Psoas muscle (tissue), 8 donors: ENCODE measurements at places on chromosomes 7 and 10. TPM values are rescaled to one million over a fixed set of nuclear protein-coding genes. Genes with fewer than 3 reads are reported as not detected.

- H3K4me1 ChIP-seq, result no peaks in the 10 kb centered on the region
- no peaks in the 10 kb centered on the region for H3K36me3 ChIP-seq
- no peaks in the 10 kb centered on the region for H3K27me3 ChIP-seq
- H3K27ac ChIP-seq, result no peak overlapping the region
- DNase-seq, result no peak
Observed at GRCh38 chr7:50151001-50151400, 58.0 kb upstream of the ZPBP start.

GRCh38 chr10:65355141-65355680 lies 1570.6 kb upstream of the LRRTM3 start:
- H3K4me1 ChIP-seq, result no peaks in the 10 kb centered on the region
- no peaks in the 10 kb centered on the region for H3K27me3 ChIP-seq
- no peak for DNase-seq
- H3K4me3 ChIP-seq, result no peak overlapping the region

DNA sequence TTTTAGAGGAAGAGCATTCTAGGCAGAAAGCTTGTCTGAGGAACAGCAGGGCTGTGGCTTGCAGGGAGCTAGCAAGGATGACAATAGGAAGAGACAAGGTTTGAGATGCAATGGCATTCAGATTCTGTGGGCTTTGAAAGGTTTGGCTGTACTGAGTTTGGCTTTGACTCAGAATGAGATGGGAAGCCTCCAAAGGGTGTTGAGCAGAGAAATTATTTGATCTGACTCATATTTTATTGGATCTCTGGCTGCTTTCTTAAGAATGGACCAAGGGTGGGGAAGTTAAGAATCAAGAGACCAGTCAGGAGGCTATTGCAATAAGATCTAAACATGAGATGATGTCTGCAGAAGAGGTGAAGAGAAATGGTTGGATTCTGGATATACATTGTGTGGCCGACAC lies 273.2 kb downstream of the CDK14 start:
- no peaks in the 10 kb centered on the region for H3K36me3 ChIP-seq
- H3K4me1 ChIP-seq, result no peaks in the 10 kb centered on the region
- no peak overlapping the region for H3K27ac ChIP-seq
- DNase-seq, result no peak

PLXNA4 gene
- 1.1 TPM for total RNA-seq

DNA sequence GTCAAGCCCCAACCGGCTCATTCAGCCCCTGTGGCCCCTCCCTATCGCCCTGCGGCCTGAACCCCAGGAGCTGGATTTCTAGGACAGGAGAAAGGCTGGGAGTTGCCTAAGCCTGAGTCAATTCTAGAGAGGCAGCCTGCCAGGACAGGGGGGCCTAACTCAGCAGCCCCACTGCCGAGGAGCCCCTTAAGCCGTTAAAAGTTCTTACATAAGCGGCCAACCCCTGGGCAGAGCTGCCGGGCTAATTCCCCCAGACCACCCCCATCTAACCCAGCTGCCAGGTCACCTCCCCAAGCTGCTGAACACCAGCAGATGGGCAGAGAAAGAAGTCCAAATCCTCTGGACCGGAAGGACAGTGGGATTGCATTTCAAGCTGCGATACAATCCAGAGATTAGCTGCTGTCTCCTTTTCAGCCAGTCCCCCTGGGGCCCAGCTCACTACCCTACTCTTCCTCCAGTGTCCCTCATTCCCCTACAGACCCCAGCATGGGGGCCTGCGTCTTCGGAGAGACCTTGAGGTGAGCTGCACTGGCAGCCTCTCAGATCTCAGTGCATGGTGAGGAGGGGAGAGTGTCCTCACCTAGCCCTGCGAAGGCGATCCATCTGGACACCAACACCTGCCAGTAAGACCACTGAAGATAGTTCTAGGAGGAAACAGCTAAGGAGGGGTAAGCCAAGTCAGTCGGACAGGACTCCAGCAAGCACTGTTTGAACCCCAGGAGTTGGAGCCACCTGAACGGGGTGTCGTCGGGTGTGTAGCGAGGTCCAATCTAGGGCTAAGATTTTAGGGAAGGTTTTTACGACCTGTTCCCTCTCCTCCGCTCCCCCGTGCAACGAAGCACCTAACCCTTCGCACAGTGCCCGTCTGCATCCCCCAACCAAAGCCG lies 830 bp downstream of the IMPDH1 start:
- H3K27me3 ChIP-seq, result peaks cover 3% of the 10 kb centered on the region
- H3K4me3 ChIP-seq, result peak overlapping the region; percentile 77
- H3K27ac ChIP-seq, result peak overlapping the region; percentile 71
- H3K36me3 ChIP-seq, result no peaks in the 10 kb centered on the region
- peaks cover 13% of the 10 kb centered on the region for H3K4me1 ChIP-seq
- no peak for DNase-seq
